ENCODE measurements at places on chromosomes 4 and X.

DNA sequence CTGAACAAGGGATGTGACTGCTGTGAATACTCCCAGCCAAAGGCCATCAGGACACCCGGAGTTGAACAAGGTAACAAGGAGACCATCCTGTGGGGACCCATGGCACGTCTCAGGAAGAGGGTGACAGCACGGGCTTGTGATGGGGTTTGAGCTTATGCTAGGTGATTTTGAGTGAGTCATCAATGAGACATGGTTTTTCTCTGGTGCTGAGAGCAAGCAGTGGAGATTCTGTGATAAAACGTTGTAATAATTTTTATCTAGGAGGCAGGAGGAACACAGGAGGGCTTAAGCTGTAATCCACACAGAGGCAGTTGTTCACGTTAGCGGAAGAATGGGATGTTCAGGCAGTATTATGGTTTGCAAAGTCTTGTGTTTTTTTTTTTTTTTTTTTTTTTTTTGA, 36.0 kb downstream of the TRIML1 start:
- peak; percentile 28 for DNase-seq

DNA sequence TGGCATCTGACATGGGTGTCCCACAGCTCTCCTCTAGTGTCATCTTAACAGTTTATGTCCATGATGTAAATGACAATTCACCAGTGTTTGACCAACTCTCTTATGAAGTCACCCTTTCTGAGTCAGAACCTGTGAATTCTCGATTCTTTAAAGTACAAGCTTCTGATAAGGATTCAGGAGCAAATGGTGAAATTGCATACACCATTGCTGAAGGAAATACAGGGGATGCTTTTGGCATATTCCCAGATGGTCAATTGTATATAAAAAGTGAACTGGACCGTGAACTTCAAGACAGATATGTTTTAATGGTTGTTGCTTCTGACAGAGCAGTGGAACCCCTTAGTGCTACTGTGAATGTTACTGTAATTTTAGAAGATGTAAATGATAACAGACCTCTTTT, 4.6 kb downstream of the FAT4 start:
- no peak for DNase-seq

DNA sequence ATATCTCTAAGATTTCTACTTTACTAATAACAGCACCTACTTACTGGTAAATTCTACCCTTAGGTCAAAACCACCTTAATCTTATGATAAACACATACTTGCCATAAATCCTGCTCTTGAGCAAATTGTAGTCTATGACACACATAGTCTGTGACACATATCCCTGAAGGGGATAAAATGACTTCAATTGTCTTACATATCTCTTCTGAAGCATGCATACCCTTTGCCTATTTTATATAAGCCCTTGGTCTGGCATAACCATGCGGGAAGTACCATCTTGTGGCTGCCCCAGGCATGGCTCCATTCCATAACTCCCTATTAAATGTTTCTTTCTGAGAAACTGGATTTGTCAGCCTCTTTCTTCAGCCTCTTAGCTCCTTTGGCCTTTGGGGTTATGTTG, 248.9 kb downstream of the SLC7A11 start:
- peak; percentile 72 for DNase-seq

DNA sequence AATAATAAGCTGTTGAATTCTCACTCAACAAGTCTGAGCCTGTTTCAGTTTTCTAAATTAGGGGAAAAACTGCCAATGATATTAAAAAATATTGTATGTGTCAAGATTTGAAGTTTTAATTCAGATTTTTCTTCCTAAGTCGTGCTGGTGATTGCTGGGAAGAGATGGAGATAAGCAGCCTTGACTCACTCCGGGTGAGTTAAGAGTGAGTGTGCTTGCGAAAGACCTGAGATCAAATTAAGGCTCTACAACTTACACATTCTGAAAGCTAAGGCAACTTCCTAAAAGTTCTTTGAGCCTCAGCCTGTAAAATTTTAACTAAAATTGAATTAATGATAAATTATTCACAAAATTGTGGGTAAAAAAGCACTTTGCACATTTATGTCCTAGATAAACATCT, 1441.2 kb downstream of the PCDH7 start:
- peak; percentile 84 for DNase-seq

DNA sequence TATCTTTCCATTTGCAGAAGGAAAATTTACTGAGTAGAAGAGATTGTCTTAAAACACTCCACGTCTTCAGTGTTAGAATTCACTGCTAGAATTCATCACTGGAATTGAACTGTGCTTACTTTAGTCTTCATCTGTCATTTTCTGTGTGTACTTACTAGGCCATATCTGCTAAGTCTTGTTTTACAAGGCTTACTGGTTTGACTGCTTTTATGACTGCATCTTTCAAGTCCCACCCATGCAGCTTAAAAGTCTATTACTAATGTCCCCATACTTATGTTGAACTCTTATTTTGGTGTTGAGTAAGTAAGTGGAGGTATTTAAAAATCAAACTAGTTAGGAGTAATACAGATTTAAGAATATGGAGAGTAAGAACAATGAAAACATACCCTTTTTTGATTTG, 14.6 kb downstream of the CLCN3 start:
- peak; percentile 93 for DNase-seq

DNA sequence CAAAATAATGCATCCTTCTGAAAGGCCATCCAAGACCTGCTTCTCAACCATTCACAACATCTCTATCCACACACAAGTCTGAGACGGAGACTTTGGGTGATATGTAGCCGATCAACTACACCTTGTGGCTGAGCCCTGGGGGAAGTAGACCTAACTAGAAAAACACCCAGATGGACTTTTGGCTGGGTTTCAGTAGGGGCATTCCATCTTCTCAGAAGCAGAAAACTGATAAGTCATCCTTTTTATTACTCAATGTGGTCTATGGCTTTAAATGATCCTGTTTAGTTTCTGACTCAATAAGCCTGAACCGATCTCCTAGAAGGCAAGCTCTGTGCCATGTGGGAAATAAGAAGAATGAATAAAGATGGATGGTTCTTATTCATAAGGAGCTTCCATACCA, 82.5 kb upstream of the AFF2 start:
- DNase-seq = peak; percentile 45

DNA sequence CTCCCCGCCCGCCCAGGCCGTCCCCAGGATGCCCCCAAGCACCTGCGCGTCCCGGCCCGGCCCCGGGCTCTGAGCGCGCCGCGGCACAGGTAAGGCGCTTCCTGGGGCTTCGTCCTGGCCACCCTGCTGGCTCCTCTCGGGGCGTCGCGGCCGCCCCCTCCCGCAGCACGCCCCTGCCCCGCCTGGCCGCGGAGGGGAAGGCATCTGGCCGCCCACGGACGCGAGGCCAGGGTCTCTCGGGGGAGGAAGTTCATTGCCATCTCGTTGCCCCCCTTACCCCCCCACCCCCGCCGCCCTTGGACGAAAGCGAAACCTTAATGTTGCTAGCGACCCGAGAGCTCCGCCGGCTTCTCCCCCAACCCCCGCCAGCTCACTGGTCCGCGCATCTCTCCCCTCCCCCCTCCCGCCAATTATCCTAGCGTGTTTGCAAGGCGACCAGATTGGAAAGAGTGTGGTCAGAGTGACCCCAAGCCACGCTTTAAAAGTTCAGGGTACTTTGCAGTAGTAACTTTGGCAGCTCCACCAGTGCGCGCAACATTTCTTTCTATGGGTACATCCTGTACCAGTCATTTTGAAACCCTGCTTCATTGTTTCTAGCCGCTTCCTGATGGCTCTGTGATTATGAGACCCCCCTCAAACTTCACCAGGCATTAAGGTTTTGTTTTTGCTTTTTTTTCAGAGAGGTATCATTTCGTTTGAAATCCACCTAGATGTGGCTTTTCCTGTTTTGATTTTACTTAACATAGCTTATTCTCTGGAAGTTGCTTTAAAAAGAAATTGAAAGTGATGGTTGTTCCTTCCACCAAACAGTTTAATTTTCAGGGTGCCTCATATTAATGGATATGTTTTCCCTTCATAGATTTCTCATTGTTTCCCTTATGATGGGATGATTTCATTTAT, 626 bp downstream of the TBC1D1 start:
- DNase-seq = no peak

DNA sequence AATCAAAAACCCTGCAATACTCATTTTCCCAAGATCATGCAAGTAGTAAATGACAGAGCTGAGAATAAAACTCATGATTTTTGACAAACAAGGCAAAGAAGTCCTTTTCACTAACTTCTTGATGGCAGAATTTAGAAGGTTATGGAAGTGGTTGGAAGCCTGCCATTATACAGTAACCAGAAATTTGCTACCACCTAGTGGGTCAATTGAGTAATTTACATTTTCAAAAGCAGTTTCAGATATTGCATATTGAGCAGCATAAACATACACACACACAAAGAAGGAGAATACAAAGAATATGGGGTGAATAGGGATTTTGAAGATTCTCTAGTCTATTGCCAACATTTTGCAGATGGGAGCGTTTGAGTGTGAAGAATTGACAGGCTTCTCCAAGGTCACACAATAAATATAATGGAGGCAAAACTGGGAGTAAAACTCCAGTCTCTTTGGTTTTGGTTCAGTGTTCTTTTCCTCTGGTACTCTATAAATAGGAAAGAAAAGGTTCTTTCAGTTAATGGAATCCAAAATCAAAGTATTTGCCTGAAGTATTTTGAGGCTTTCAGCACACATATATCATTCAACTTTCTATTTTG, 70.2 kb downstream of the GC start:
- DNase-seq = peak; percentile 57

- DNase-seq = no peak
Measured at GRCh38 chrX:137479386-137479785, 86.5 kb upstream of the ZIC3 start.

Data from bronchial epithelial cell (primary cell).